T follicular helper cell (primary cell): ENCODE measurements at places on chromosomes 5 and 9.

DNA sequence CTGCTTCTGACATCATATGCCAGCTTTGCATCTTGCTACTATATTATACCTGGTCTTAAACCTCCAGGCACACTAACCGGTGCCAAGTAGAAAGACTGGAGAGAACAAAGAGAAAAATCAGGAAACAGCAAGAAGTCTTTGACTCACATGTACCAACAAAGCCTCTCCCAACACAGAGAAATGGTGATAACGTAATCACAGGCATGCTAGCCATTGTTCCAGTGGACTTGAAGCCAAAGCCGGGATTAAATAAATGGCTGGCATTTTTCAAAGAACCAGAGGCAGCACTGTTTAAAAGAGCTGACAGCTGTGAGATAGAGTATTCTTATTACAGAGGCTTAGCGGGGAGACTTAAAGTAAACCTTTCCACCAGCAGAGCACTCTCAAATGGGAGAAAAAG lies 148.4 kb upstream of the NFIL3 start:
- no peak for DNase-seq

- DNase-seq, result no peak
Observed at GRCh38 chr5:153711755-153712154, 221.3 kb downstream of the GRIA1 start.

GRCh38 chr5:181100121-181100875 lies 30.7 kb downstream of the OR2V1 start:
- DNase-seq, result no peak

DNA sequence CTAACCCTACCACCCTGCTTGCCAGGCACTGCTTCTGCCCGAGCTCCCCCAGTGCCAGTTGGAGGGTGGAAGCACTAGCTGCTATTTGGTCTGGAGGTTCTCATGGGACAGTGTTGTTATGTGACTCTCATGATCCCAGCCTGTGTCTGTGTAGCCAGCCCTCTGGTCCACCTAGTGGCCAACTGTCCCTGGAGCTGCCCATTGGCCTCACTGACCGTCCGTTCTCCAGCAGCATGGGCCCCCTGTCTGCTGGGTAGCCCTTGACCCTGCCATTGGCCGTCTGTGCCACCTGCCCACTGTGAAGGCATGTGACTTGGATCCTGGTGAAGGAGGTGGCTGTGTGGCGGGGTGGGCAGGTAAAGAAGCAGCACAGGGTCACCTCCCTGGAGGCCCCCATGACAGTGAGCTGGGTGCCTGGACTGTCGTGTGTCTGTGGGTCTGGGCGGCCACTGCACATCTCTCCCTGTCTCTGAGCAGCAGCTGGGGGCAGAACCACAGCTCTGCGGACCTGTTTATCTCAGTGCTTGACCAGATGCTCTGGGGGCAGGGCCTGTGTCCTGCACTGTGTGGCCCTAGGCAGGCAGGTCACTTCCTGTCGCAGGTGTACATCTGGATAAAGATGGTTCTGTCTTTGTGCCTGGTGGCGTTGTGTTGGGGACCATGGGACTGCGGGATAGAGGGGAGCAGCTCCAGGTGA lies 11.4 kb downstream of the PHF2 start:
- DNase-seq, result no peak

- no peak for DNase-seq
Observed at GRCh38 chr5:77064040-77064439, 23.0 kb downstream of the ZBED3 start.

DNA sequence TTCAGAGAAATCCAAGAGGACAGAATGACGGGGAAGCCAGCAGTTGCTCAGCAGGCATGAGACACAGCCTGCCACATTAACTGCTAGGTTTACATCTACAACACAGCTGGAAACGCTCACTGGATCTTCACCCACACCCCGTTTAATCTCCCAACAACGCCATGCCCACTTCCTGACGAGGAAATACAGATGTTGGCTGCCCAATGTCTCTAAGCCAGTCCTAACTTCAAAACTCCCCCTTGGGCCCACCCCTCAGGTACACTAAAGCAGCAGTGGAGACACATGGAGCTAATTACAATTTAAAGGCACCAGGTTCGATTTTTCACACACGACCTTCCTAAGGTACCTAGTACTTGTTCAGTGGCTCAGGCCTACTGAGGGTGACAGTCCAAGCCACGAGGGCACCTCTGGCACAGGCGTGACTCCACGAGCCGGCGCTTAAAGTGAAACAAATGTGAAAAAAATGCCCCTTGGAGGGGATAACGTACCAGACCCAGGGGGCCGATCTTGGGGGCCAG lies 904 bp downstream of the RPL12 start:
- no peak for DNase-seq

- no peak for DNase-seq
Observed at GRCh38 chr5:59487772-59488729, 405.5 kb downstream of the PDE4D start.

GRCh38 chr9:27634879-27635278 lies 61.6 kb upstream of the C9orf72 start:
- no peak for DNase-seq

DNA sequence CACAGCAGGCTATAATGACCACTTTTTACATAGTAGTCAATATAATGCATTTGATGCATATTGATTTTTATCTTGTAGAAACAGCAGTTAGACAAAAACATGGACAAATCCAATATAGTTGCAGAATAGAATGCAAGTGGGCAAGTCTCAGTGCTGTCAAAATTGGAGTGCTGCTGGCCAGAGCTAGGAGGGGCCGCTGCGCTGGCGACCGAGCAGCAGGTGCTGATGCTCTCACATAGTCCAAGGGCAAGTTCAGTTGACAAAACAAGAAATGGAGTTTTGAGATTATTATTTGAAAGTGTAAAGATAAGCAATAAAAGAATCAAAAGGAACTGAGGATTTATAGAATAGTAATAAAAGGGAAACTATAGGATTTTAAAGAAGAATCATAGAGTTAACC lies 60.6 kb upstream of the CDK20 start:
- no peak for DNase-seq
